ENCODE measurements at places on chromosomes 1 and 21.

GRCh38 chr1:43274804-43275180 is 5.0 kb downstream of the TMEM125 start:
- no peak for DNase-seq

DNA sequence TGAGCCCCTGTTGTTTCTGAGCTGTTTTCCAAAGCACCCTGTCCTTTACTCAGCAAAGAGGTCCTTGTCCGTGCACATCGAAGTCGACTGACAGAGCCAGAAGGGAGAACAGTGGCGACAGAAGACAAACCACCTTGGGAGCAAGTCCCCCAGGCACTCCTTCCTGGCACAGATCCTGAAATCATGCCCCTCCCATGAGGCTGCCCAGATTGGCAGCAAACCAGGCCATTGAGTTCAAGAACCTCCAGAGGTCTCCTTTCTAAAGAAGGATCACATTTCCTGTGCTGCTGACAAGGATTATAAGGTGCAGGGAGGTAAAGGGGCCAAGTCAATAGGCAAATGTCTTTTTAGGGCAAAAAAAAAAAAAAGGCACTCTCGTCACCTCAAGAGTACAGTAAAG is 84.7 kb upstream of the HIVEP3 start:
- no peak for DNase-seq

- DNase-seq: no peak
Measured at GRCh38 chr1:212244441-212244840, 40.8 kb upstream of the PPP2R5A start.

DNA sequence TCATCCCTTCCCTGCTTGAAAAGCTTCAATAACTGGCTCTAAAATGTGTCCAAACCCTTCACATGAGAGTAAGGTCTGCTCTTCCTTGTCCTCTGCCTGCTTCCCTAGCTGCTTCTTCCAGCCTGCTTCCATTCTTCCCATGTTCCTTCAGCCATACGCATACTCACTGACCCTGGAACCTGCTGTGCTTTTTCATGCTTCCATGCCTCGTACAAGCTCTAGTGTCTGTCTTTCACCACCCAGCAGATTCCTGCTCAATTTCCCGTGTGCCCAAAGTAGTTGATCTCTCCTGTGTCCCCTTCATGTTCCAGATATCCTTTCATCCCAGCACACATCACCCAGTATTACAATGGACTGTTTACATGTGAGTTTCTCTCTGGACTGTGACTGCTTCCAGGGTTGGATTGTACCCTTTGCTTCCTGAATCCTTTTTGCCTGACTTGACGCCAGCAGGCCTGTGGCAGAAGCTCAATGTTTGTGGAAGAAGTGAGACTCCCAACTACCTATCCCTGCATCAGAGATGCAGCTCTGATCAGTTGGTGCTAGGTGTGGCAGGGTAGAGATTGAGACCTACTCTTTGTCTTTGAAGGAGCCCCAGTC is 35.9 kb upstream of the RNF19B start:
- no peak for DNase-seq

- DNase-seq: no peak
Measured at GRCh38 chr1:12342401-12343003, 112.7 kb downstream of the VPS13D start.

DNA sequence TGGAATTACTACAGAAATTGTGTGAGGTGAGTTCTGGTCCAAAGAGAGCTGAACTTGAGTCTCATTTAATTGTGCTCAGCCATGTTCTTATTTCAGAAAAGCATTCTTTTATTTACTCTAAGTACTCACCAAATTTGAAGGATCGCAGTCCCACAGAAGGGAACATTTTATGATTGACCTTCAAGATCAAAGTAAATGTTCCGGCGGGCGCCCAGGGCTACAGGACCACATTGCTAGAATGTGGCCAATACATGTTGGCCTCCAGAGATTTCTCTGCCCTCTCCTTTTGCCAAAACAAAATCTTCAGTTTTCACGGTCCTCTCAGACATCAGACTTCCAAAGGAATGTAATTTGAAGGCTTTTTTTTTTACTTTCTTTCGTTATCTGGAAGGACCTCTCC is 237.8 kb downstream of the FMN2 start:
- no peak for DNase-seq

GRCh38 chr1:150578272-150579109 is 919 bp downstream of the MCL1 start:
- no peak for DNase-seq

DNA sequence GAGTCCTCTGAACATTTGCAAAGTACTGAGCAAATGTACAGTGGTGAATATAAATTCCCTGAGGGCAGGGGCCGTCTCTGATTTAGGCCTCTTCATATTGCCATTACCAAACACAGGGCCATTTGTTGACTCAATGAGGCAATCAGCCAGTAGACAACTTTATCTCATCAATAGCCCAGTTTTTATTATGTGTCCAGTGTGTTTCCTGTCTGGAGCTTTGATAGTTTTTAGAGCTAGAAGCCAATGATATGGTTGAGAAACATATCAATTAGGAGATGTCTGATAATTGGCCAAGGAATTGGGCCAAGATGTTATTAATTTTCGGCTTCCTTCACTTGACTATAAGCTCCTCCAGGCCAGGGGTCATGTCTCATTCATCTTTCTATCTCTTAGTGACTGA is 163.0 kb downstream of the ROR1 start:
- no peak for DNase-seq

- no peak for DNase-seq
Measured at GRCh38 chr1:17630048-17630830, 90.7 kb downstream of the ARHGEF10L start.

- no peak for DNase-seq
Measured at GRCh38 chr1:170881268-170882265, 53.8 kb upstream of the MROH9 start.

- no peak for DNase-seq
Measured at GRCh38 chr1:178579562-178579961, 66.7 kb downstream of the TEX35 start.

GRCh38 chr1:226210571-226211176 is 12.8 kb upstream of the MIXL1 start:
- DNase-seq: no peak

DNA sequence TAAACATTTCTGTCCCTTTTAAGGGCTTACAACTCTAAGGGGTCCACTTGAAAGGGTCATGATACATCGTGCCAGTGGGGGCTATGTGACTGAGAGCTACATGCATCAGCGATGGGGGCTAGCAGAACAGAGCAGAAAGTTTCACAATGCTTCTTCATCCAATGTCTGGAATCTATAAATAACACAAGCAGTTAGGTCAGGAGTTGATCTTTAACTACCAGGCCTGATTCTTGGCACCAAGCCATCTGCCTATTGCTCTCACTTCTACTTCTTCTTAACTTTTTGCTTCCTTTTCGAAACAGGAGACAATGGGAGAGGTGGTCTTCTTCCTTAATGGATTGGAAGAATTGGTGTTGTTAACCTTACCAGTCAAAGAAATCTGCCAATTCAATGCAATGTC is 410.0 kb downstream of the TGFB2 start:
- DNase-seq: no peak

DNA sequence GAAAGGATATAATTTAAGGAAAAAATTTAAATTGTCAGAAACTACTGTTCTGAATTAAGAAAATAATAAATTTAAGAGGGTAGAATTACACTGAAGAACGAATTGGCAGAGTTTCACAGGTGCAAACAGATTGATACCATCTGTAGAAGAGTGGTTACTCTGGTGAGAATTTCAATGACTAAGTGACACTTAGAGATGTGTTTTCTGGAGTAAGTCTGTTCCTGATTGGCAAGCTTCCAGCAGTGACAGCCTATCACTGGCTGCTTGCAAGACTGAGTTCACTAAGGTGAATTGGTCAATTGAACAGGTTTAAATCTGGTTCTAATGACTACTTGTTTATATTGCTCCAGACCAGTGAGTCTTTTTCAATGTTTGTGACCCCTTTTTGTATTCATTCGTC is 838.2 kb upstream of the RGS18 start:
- no peak for DNase-seq

DNA sequence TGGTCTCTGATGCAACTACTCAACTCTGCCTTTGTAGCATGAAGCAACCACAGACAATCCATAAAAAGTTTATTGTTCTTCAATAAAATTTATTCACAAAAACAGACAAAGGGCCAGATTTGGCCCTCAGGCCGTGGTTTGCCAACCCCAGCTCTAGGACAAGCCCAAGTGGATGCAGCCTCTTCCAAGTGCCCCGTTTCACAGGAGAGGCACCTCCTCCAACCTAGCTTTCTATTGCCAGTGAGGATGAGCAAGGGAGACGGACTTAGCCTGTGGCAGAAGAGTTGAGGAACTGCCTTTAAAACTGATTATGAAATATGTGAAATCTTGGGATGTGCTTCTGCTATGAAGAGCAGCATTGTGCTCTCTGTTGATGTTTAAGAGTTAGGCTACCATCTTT is 105.4 kb downstream of the PSMG1 start:
- no peak for DNase-seq

- DNase-seq: no peak
Measured at GRCh38 chr1:108537976-108538375, 21.9 kb upstream of the EEIG2 start.

GRCh38 chr1:57369889-57370288 is 54.0 kb downstream of the DAB1 start:
- peak; percentile 23 for DNase-seq

- no peak for DNase-seq
Measured at GRCh38 chr1:46546210-46546609, 5.2 kb downstream of the KNCN start.

DNA sequence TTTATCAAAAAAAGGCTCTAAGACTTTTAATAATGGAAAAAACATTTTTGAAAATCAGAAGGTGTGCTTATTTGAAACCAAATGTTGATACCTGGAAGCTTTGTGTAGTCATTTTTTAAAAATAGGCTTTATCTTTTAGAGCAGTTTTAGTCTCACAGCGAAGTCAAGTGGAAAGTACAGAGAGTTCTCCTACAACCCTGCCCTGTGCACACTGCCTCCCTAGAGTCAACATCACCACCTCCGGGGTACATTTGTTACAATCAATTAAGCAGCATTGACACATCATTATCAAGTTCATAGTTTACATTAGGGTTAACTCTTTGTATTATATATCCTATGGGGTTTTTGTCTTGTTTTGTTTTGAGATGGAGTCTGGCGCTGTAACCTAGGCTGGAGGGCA is 10.7 kb upstream of the ERO1B start:
- no peak for DNase-seq

DNA sequence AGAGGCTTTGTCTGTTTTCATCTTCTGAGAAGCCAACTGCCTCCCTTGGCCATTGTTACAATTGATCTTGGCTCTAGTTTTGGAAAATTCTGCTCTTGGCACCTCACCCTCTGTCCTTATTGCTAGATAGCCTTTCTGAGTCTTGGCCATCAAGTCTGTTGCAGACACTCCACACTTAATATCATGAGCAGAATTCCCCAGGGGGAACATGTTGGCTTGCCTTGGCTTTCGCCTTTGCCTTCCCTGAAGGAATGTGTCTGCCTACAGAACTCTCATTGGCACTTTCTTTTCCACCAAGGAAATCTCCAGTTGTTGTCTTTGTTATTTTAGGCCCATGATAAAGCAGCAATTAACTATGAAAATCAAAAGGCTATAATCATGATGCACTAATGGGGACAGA is 42.7 kb upstream of the LDLRAP1 start:
- DNase-seq: no peak

Measured in iPS DF 19.7 (cell line).